ENCODE measurements at places on chromosomes 16 and 17.

DNA sequence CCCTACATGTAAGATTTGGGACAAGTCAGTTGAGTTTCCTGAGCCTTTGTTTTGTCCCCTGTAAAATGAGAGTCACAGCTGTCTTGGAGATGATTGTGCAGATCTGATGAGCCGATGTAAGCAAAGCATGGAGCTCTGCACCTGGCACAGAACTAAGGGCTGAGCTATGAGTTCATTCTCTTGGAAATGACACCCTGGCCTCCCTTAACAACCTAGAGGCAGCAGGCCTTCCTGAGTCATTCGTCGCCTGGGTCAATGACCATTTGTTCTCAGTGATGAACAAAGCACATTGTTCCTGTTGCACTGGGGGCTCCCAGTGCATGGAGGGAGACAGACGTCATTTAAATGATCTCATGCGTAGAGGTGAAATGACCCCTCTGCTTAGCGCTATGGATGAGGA, 62.8 kb upstream of the GCSH start:
- DNase-seq, result no peak

DNA sequence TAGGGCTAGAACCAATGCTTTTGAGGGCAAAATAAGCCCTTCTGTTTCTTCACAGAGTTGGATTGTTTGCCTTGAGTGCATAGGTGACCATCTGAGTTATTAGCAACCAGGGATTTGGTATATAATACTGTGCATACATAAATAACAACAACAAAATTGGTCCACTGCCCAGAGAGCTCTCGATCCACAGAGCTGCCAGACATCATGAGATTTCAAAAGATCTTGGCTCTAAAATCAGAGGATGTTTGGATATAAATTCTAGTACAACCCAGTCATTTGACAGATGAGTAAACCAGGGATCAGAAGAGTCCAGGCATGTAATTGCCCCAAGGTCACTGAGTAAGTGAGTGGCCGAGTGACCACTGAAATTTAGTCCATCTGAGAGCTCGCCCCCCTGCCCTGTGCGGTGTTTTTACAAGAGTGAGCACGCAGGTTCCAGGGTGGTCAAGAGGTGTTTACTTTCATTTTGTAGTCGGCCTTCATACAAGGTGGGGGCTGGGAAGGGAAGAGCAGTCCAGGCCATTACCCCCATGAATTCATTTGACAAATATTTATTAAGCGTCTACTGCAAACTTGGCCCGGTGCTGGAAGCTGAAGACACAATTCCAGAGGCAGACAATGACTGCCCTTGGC, 1.8 kb upstream of the MT2A start:
- DNase-seq, result peak; percentile 54

- DNase-seq, result no peak
Observed at GRCh38 chr17:30232015-30232823, 3.3 kb downstream of the SLC6A4 start.

DNA sequence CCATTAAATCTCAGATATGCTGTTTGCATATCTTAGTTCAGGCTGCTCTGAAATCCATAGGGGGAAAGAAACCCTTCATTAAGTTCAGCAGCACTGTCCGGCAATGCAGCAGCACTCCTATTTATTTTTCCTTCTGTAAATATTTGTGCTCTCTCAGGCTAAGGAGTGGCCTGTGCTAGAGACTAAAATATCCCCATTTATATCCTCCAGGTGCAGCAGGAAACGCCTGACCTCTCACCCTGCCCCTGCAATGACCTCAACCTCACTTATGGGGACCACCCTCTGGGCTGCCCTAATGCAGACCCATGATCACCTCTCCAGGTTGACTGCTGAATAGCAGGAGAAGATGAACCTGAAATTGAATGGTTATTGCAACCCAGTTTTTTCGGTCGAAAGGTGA, 165.0 kb upstream of the ELAC2 start:
- no peak for DNase-seq

GRCh38 chr17:43881181-43881580, 26.2 kb downstream of the MPP2 start:
- DNase-seq, result no peak

- DNase-seq, result peak; percentile 95
Observed at GRCh38 chr16:87765776-87766484, at the start of gene KLHDC4. TSS of gene KLHDC4 (minus strand) at chr16:87765986. CDS start at chr16:87765890, 96 bp downstream.

- DNase-seq, result peak; percentile 63
Observed at GRCh38 chr16:66551348-66551759, 1.0 kb upstream of the CKLF start.

- DNase-seq, result no peak
Observed at GRCh38 chr17:74116087-74116717, 87.3 kb upstream of the RPL38 start.

- no peak for DNase-seq
Observed at GRCh38 chr17:43030137-43030767, 5.2 kb downstream of the RND2 start.

GRCh38 chr16:11162586-11163268, 93.3 kb downstream of the SOCS1 start:
- no peak for DNase-seq
